Stimulated activated CD8-positive, alpha-beta memory T cell treated with anti-CD3 and anti-CD28 coated beads, Interleukin-4, amount 100 ng/mL, for 4 hours (primary cell): ENCODE measurements at places on chromosomes 1 and 21.

DNA sequence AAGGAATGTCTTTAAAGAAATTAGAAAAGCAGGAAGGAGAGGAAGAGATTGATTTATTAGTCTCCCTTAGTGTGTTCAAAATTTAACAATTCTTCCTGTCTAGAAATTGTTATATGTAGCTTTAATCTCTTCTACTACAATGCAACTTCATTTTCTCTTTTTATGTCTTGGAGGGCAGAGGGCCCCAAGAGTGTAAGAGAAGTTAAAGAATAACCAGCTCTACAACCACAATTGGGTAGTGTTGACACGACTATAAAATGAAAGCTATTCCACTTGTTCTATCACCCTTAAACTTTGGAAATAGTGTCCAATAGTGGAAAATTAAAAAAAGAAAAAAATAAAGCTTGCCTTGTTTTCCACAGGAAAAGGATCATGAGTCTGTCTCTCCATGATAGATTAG is 82.6 kb upstream of the DPYD start:
- DNase-seq = no peak

DNA sequence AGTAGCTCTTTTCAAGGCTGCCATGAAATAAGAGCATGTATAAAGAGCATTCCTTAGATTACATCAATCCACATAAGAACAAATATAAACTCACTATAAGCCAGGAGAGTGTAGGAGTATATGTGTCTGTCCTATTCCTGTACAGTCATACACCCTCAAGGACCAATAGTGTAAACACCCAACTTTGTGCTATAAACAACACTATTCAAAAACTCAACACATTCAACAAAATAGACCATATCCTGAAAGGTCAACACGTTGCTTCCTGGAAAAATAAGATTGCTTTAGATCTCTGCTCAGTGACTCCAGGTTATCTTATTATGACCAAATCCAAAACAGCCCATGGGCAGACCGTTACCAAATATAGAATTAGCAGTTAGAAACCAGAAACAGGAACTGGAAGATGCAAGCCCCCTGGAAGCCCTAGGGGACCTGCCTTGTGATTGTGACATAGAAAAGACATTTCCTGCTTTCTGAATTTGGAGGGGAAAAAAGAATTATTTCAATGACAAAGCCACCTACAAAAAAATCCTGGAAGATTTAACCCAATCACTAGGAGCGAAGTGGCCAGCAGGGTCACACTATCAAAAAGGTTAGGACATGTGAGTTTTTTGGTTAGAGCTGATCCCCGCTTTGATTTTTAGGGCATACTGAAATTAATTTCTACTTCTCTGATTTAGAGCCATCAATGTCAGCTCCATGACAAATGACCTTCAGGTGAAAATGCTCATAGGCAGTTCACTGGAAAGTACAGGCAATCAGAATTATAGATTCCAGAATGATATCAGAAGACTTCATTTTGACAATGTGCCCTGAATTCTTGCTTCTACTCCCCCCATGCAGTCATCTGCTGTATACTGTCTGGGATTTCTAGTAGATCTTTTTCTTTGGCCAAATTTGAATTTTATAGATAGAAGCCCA is 59.9 kb downstream of the LRRC8C start:
- no peak for DNase-seq

GRCh38 chr1:152673016-152673415 is 2.1 kb upstream of the LCE2C start:
- no peak for DNase-seq

DNA sequence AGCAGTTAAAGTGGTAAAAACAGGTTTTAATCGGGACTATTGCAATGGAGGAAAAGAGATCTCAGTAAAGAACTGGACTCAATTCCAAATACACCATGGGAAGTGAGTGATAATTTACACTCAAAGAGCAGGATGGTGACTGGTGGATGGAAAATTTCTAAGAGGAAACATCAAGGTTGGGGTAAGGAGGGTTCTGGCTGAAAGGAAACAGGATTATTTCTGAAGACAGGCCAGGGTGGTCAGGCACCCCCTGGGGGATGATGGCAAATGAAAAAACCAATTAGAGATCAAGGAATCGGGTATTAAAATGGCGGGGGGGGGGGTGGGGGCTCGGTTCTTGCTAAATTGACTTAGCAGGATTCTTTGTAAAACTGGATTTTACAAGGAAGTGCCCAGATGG is 12.3 kb upstream of the HSD11B1 start:
- no peak for DNase-seq

DNA sequence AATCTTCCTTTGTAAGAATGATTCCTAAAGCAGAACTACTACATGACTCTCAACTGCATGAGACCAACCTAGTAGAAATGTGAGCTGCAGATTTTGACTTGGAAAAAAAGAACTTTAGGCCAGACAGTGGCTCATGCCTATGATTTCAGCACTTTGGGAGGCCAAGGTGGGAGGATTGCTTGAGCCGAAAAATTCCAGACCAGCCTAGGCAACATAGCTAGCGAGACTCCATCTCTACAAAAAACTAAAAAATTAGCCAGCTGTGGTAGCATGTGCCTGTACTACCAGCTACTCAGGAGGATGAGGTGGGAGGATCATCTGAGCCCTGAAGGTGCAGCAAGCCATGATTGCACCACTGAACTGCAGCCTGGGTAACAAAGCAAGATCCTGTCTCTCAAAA is 24.7 kb upstream of the ITLN2 start:
- no peak for DNase-seq

- DNase-seq = no peak
Measured at GRCh38 chr1:154720328-154721297, 112.6 kb upstream of the ADAR start.

DNA sequence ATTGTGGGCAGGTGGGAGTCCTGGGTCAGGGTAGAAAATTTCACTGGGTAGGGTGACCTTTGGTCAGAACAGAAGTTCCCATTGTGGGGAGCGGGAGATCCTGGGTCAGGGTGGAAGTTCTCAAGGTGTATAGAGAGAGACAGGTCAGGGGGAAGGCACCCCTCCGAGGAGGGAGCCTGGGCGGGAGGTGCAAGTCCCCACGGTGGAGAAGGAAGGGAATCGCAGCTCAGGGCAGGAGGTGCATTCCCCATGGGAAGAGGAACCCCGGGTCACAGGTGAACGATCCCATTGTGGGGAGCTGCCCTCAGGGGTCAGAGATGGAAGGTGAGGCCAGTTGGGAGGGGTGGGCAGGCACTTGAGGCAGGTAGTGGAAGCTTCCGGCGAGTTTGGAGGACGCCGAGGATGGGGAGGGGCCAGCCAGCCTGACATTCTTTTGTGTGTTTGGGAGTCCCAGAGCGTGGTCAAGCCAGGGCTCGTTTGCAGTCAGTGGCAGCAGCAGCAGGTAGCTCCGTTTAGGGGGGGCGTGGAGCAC is 637 bp downstream of the LYPLA2 start:
- no peak for DNase-seq

DNA sequence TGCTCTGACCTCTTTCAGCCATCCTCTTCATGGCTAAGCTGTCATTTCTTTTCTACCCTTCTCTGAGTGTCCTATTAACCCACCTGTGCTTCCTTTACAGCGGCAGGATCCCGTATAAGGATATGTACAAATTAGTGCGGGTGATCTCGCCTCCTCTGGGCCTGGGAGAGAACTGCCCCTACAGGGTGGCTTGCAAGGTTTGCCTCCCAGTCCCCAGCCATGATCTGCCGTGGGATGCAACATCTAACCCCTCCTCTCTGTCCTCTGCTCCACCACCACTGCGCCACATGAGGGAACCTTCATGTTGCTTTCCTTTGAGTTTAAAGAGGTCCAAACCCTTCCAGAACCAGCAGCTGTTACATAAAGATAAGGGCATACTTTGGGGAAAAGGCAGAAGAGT is 282.2 kb downstream of the ZNF648 start:
- no peak for DNase-seq

- DNase-seq = no peak
Measured at GRCh38 chr1:92030656-92031107, 897 bp downstream of the EPHX4 start.

- DNase-seq = no peak
Measured at GRCh38 chr1:117392771-117393170, 25.5 kb downstream of the MAN1A2 start.

- DNase-seq = no peak
Measured at GRCh38 chr1:92923664-92924063, 37.6 kb downstream of the DIPK1A start.

GRCh38 chr1:104468282-104468681 is 718.6 kb downstream of the AMY1C start:
- DNase-seq = no peak
